Suppressor macrophage treated with lipopolysaccharide for 1 hour (primary cell): ENCODE measurements at places on chromosomes 4 and X.

DNA sequence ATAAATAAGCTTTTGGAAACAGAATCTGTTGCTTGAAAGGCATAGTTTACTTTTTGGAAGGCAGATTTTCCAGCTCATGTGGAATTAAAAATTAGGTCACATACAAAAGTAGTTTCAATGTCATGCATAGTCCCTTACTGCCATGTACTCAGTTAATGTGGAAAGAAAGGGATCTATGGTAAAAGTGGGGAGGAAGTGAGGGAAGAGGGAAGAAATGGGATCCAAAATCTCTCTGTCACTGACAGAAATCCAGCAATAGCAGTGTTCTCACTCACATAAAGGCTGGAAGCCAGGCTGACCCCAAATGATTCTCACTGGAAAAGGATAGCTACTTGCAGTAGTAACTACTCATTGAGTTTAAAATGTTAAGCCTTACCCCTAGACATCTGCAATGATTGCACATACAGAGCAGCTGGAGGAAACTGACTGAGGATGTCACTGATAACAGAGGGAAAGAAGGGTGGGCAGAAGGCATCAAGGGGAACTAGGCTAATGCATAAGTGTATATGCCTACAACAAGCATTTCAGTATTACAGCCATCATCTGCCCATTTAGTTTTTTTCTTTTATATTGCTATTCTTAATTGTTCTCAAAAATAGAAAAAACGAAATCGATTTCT, 445.6 kb downstream of the FAT4 start:
- DNase-seq: no peak

DNA sequence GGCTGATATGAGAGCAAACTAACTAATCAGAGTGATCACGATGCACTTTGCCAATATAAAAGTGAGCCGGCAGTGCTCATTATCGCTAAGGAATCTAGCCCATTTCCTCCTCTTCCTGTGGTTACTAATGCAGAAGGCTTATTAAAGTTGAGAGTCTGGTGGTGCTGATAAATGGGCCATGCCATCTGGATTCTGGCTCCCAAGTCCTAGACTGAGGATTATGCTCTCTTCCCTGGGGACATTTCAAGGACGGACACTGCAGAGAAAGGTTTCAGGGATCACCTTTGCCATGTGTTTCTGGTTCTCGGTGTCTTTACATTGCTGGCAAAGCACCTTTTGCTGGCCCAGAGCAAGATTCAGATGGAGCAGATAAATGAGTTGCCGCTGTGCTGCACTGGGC, 85.3 kb downstream of the RTL5 start:
- no peak for DNase-seq

GRCh38 chrX:96407501-96407900, 277.1 kb upstream of the DIAPH2 start:
- DNase-seq: no peak

- no peak for DNase-seq
These were observed 93.6 kb downstream of the HHIP start for GRCh38 chr4:144739511-144740033.

GRCh38 chrX:924017-924416, 288.4 kb downstream of the CRLF2 start:
- no peak for DNase-seq

GRCh38 chrX:120749141-120749846, 119.4 kb upstream of the C1GALT1C1 start:
- DNase-seq: no peak

GRCh38 chr4:88600176-88600838, 8.0 kb downstream of the HERC3 start:
- no peak for DNase-seq
